HS-27A (cell line): ENCODE measurements at places on chromosomes 5 and 9.

GRCh38 chr5:155098433-155098832, 84.9 kb downstream of the KIF4B start:
- DNase-seq = no peak

GRCh38 chr9:70578720-70579119, 164.3 kb upstream of the KLF9 start:
- DNase-seq = no peak

- no peak for DNase-seq
Observed at GRCh38 chr5:120103495-120103894, 360.6 kb upstream of the PRR16 start.

GRCh38 chr5:98631311-98632054, 142.0 kb upstream of the RGMB start:
- DNase-seq = peak; percentile 49

DNA sequence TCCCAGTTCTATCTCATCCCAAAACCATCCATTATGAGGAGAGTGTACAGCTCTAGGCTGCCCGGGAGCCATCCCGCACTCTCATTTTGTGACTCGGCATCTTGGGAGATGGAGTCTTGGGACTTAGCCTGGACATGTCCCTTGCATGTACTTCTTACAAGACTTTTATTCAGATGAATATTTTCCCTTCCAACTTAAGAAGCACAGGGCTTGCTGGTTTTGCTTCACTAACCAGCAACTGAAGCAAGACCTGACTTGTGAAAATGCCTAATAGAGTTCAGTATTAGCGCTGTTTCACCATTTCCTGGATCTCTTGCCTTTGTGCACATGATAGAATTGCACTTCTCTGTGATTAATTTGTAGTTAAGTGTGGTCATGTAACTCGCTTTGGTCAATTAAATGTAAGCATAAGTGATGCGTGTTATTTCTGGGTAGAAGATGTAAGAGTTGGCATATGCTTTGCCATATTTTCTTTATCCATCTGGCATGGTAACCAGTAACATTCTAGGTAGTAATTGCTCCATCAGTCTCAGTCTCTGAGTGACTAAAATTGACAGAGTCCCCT, 55.8 kb downstream of the PDCD1LG2 start:
- no peak for DNase-seq

DNA sequence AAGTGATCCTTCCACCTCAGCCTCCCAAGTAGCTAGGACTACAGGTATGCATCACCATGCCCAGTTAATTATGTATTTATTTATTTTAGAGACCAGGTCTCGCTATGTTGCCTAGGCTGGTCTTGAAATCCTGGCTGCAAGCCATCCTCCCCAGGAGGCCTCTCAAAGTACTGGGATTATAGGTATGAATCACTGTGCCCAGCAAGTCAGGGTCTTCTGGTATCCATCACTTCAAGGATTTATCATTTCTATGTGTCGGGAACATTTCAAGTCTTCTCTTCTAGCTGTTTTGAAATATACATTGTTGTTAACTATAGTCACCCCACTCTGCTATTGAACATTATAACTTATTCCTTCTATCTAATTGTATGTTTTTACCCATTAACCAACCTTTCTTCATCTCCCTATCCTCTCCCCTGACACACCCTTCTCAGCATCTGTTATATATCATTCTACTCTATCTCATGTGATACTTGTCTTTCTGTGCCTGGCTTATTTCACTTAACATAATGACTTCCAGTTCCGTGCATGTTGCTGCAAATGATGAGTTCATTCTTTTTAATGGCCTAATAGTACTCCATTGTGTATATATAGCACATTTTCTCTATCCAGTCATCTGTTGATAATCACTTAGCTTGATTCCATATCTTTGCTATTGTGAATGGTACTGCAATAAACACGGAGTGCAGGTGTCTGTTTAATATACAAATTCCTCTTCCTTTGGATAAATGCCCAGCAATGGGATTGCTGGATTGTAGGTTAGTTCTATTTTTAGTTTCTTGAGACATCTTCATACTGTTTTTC, 26.4 kb downstream of the UTP15 start:
- DNase-seq = no peak

GRCh38 chr5:149427374-149427773, 48.3 kb upstream of the IL17B start:
- DNase-seq = no peak

GRCh38 chr9:89882930-89883361, 278.1 kb downstream of the GADD45G start:
- no peak for DNase-seq

DNA sequence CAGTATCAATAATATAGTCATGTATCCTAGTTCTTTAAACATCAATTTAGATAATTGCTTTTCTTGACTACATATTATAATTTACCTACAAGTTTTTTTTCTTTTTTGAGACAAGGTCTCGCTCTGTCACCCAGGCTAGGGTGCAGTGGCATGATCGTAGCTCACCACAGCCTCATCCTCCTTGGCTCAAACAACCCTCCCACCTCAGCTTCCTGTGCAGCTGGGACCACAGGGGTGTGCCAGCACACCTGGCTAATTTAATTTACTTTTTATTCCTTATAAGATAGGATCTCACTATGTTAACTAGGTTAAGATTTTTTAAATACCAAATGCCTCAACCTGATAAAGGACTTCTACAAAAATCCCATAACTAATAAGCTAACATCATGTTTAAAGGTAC, 21.1 kb downstream of the UIMC1 start:
- DNase-seq = no peak

GRCh38 chr5:178619390-178619789, 7.5 kb downstream of the CLK4 start:
- no peak for DNase-seq

DNA sequence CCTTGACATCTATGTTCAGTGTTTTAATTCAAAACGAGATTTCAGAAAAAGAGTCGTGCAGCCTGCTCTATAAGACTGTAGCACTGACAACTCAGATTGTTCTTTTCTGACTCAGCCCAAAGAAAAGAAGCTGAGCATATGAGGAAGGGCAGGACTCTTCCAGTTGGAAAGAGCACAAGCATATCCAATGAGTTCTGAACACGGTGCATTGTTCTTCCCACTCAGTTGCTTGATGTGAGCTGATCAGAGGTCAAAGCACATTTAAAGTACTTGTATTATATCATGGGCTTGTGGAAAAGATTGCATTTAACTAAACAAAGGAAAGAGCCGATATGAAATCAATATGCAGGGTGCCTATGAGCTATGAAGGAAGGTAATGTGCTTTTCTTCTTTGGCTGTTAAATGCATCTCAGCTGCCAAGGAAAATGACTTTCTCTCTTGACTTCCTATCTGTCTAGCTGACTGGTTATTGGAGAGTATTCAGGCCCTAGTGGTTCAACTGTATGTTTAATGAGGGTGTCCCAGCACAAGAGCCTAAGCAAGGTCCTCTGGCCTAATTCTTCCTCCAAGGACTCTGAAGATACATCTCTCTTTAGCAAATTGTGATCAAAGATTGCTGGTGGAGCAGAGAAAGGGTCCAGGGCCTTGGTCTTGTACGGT, 226.6 kb upstream of the PPP1R2B start:
- no peak for DNase-seq

GRCh38 chr9:126595982-126596381, 17.7 kb upstream of the LMX1B start:
- DNase-seq = no peak

DNA sequence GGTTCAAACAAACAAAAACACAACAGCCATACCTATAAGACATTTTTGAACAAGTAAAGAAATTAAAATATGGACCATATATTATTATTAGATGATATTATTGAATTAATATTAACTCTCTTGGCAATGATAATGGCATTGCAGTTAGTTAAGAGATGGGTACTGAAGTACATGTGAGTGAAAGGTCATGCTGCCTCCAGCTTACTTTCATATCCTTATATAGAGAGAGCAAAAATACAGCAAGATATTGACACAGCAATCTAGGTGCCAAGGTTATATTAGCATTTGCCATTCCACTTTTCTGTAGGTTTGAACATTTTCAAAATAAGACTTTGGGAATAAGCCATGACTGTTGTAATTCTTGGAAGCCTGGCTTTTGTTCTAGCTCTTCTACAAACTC, 6.1 kb downstream of the TNFSF8 start:
- DNase-seq = no peak

DNA sequence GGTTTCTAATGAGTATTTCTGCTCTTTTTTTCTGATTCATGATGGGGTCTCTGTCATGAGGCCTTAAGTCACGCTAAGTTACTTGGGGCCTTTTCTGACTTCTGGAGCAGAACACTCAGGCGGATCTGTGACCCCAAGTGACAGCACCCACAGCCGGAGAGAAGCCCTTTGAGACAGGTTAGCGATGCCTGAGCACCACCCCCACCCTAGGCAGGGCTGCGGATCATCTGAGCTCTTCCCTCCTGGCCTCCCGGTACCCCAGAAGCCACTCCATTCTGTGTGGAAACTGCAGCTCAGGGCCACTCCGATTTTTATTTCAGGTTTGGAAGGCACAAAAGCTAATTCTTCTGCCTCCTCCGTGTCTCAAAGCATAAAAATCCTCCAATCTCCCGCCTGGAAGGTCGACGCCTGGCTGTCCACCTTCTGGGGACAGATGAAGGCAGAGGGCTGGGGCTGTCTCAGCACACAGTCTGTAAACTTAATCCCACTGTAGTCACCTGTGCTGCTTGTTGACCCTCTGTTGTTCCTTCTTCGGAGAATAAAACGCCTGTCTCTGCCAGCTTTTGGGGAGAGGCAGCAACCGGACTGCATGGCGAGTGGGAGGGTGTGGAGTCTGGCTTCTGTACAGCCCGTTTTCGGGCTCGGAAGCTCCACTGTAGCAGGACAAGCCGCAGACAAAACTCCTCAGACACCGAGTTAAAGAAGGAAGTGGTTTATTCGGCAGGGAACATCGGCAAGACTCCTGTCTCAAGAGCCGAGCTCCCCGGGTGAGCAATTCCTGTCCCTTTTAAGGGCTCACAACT, 88.8 kb downstream of the SPRY4 start:
- no peak for DNase-seq

DNA sequence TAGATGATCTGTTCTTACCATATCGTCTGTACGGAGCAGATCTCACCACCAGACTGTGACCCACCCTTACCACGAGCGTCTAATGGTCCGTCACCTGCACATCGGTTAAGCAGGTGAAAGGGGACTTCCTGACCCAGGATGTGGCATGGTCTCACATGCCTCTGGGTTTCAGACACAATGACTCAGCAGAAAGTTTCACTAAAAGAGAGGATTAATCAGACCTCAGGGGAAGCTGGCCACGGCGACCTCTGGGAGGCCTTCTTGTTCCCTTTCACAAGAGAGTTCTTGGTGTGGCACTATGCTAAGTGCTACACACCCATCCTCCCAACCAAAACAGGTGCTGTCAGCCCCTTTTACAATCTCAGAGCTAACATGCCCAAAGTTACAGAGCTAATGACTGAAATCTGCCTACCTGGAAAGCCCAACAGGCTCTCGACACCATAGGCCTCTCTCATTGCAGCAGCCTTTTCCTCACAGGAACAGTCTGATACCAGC, 41.6 kb downstream of the ADAMTS12 start:
- DNase-seq = no peak

DNA sequence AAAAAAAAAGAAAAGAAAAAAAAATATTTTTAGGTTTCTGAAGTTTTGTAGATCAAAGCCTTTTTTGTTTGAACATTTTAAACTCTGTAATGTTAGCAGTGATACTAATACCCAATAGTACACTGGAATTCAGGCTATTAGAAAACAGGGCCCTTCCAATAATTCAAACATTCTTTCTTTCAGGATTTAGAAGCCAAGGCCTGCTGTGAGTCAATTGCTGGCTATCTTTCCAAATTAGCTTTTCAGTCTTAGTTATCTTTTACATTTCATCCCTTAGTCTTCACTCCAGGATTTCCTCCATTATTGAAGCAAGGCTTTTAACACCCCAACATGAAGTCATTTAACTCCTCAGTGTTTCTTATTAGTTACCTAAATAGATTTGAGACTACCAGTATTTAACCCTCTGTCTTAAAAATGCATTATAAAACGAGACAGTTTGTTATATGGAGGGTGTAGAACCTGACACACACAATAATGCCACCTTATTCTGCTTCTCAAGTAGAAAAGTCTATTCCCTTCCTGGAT, 951.9 kb upstream of the DMAC1 start:
- DNase-seq = no peak

DNA sequence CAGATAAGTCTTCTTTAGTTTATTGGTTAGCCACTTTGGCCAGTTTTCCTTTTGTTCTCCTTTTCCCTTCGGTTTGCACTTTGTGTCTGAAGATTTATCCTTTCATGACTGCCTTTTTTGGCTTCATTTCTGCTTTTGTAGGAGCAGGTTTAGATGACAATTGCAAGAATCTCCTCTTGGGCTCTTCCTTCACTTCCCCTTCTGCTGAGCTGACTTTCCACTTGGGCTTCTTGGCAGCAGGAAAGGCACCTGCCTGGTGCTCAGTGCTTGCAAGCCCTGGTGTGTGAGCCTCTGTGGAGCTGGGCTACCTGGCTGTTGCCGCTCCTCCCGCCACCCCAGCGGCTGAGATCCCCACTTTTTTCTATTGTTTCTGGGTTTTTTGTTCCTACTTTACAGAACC, 7.3 kb downstream of the CCDC112 start:
- no peak for DNase-seq

DNA sequence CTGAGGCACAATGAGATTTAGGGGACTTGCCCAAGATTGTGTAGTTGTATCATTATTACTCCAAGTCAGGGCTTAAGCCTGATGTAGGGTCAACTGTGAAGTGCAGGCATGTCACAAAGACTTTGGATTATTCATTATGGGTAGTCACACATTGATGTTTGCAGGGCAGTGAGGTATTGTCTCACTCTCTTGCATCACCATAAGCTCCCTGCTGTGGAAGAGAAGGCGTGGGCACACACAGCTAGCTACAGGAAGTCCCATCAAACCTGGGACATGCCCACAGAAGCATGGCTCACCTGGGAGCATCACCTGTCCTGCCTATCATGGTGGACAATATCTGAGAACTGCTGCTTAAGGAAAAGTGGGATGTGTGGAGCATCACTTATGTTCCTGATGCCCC, 42.1 kb downstream of the TMOD1 start:
- no peak for DNase-seq

DNA sequence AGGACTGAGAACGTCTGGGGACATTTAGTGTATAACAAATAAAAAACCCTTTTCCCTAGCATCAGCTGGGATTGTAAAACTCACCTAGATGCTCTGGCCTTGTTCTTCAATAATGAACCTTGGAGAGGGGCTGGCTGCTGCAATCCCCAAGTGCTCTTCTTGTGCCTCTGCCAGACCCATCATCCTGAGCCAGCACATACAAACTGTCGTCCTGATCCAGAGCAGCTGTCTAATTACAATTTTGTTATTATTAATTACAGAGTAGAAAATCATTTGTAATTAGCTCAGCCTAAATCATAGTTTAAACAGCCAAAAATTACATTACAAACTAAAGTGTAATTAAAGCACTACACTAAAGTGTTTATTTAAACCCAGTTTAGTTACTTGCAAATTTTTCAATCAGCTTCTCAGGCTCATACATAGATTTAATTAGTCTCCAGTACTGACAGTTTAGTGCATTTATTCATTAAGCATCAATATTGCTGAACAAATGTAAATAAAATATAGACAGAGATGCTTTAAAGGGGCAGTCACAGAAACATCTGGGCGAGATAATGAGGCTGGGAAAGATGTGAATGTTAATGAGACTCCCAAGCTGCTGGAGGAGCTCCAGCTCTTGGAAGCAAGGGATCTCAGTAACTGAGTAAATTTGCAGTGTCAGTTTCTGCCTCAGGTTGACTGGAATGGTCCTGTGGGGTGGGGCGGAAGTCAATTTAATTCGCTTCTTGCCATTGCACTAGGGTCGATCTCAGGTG, 632.3 kb upstream of the TLE4 start:
- DNase-seq = no peak

- DNase-seq = no peak
Observed at GRCh38 chr5:64599226-64599625, 91.1 kb upstream of the SHISAL2B start.

- no peak for DNase-seq
Observed at GRCh38 chr9:18106006-18106560, 367.9 kb upstream of the ADAMTSL1 start.
